ENCODE measurements at places on chromosomes 7 and 10.

GRCh38 chr7:32539919-32540531 is 44.7 kb downstream of the AVL9 start:
- DNase-seq: no peak

- DNase-seq: no peak
These were observed 24.5 kb upstream of the SH3PXD2A start for GRCh38 chr10:103879831-103880230.

- DNase-seq: no peak
These were observed 69.3 kb upstream of the PRR15 start for GRCh38 chr7:29494350-29494749.

DNA sequence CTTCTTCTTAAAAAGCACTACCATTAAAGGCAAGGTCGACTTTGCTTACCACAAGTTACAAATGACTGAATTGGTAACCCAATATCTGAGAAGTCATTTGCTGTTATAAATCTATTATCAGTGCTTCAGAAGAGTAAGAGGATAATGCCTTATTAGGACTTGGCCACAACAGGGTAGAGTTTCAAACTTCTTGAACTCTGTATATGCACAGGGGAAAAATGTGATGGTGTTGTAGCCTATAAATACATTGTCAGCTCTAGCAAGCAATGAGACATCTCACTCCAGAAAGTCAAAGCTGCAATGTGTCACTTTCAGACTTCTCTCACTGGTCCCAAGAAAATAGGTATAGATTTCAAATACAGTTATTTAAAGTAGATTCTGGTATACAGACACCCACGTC is 9.3 kb downstream of the TFEC start:
- DNase-seq: no peak

DNA sequence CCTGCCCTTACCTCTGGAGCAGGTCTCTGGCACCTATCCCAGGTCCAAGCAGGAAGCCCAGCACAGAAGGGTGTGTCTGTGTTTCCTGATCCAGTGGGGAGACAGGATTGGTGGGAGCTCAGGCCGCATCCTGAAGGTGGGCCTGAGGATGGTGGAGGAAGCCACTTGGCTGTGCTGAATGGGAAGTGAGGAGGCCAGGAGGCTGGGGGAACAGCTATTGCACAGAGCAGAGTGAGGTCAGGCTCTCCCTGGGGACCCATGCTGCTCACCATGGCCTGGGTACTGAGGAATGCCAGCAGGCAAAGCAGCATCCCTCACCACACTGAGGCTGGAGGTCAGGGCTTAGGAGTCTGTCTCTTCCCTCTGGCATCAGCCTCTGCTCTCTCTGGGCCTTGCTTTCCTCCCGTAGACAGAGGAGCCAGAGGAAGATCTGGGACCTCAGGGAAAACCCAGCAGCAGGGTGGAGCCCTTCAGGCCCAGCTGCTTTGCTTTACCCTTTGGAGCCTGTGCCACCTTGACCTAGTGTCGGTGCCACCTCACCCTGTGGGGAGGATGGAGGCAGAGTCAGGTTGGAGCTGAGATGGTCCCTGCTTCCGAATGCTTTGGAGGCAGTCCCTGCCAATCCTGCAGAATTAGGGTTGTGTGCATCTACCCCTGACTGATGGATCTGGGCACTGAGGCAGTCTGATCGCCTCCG is 39.0 kb downstream of the CDH23 start:
- no peak for DNase-seq

DNA sequence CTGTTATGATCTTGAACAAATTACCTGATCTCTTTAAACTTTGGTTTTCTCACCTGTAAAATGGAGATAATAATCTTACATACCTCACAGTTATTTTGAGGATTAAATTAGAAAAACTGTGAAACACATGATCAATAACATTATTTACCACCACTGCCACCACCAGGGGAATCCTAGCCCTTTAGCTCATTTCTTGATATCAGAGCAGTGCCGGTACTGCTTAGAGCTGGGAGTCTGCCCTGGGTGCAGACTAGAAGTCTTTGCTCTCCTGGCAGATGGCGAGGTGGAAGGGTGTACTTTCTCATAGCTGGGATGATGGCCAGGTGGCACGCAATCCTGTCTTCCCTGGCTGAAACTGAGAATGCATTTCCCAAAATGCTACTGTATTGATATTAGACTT is 12.7 kb upstream of the EFCAB10 start:
- no peak for DNase-seq

GRCh38 chr10:101576211-101576863 is 11.7 kb downstream of the POLL start:
- no peak for DNase-seq

GRCh38 chr7:125444864-125445263 is 515.2 kb upstream of the POT1 start:
- no peak for DNase-seq

- DNase-seq: no peak
These were observed 106.4 kb upstream of the SDK1 start for GRCh38 chr7:3194501-3195141.

- DNase-seq: no peak
These were observed 65.7 kb downstream of the NHLRC2 start for GRCh38 chr10:113920114-113920513.

DNA sequence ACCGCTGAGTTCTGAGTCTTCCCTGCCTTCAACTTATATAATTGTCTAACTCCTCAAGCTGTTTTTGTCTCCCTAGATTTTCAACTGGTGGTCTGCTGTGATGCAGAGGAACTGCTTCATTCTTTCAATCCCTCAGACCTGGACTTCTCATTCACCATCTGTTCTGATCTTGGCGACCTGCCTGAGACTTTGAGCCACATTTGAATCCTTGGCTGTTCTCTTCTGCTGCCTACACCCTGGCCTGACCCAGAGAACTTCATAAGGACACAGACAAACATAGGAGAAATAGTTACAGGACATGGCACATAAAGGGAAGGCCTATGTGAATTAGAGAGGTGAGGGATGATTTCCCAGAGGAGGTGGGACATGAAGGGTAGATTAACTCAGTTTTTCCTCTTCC is 326.7 kb downstream of the PTEN start:
- DNase-seq: no peak

DNA sequence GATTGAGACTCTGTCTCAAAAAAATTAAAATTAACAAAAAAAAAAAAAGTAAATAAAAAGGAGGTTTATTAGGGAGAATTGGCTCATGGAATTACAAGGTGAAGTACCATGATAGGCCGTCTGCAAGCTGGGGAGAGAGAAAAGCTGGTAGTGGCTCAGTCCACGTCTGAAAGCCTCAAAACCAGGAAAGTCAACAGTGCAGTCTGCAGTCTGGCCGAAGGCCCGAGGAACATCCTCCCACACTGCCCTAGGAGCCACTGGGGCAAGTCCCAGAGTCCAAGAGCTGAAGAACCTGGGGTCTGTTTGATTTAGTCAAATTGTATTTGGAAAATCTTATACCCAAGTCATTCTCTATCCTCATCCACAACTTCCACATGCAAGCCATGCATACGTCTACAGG is 59.0 kb upstream of the RAB18 start:
- DNase-seq: no peak

GRCh38 chr10:113221756-113222168 is 271.7 kb downstream of the TCF7L2 start:
- no peak for DNase-seq

DNA sequence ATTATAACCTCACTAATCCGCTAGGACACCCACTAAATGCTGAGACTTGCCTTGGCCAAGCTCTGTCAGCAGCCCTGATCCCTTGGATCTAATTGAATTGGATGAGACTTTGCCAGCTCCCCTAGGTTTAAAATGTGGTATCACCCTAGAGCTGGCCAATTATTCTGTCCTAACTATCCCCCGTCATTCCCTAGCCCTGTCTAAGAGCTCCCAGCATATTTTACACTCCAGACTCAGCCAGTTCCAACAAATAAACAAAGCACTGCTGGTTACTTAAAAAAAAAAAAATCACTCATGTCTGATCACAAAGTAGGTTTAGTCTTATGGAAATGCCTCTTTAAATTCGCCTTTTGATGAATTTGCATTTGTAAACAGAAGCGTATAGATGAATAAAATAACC is 147.9 kb upstream of the EGR2 start:
- no peak for DNase-seq

DNA sequence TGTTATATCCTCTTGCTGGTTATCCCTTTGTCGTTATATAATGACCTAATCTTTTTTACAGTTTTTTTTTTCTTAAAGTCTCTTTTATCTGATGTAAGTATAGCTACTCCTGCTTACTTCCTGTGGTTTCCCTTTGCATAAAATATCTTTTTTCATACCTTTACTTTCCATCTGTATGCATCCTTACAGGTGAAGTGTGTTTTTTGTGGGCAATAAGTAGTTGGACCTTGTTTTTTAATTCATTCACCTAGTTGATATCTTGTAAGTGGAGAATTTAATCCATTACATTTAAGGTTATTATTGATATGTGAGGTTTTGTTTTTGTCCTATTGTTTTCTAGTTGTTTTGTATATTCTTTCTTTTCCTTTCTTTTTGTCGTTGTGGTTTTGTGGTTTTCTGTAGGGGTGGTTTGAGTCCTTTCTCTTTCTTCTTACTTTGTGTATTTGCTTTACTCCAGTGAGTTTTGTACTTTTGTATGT is 168.6 kb downstream of the MLLT10 start:
- DNase-seq: no peak

GRCh38 chr7:98556288-98556687 is 60.8 kb upstream of the NPTX2 start:
- DNase-seq: no peak

DNA sequence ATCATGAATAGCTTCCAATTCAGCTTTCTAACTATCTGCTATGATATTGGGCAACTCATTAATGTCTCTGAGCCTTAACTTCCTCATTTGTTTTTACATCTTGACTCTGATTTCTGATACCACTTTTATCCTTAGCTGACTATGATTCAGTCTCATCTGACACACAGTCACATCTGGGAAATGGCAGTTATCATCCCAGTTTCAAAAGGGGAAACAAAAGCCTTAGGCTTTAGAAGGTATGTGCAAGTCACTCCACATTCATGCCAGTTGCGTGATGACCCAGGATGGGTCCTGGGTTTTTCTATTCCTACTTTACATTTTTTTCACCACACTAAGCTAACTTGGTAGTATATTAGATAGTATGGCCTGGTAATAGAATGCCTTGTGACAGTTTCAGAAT is 12.7 kb downstream of the SCIN start:
- no peak for DNase-seq

Data from SW 1271 (cell line).